ENCODE measurements at places on chromosomes 2 and 18. TPM values are rescaled to one million over a fixed set of nuclear protein-coding genes. Genes with fewer than 3 reads are reported as not detected.

Gene TMBIM1
- 57.9 TPM for total RNA-seq

Gene NFATC1
- total RNA-seq, result 98.3 TPM

- H3K4me3 ChIP-seq, result no peak overlapping the region
- H3K27ac ChIP-seq, result no peak overlapping the region
- no peaks in the 10 kb centered on the region for H3K36me3 ChIP-seq
- no peak for DNase-seq
- H3K27me3 ChIP-seq, result peaks cover 3% of the 10 kb centered on the region
Observed at GRCh38 chr18:2186967-2187366, 384.3 kb downstream of the METTL4 start.

Gene HOXD4
- total RNA-seq, result not detected

Gene LIMS3
- 0.74 TPM for total RNA-seq

Gene FBXO36
- 1.6 TPM for total RNA-seq

GRCh38 chr2:107687073-107687472, 139.6 kb upstream of the RGPD4 start:
- H3K4me3 ChIP-seq, result no peak overlapping the region
- H3K27me3 ChIP-seq, result no peaks in the 10 kb centered on the region
- no peaks in the 10 kb centered on the region for H3K36me3 ChIP-seq
- DNase-seq, result no peak
- H3K4me1 ChIP-seq, result no peaks in the 10 kb centered on the region

DNA sequence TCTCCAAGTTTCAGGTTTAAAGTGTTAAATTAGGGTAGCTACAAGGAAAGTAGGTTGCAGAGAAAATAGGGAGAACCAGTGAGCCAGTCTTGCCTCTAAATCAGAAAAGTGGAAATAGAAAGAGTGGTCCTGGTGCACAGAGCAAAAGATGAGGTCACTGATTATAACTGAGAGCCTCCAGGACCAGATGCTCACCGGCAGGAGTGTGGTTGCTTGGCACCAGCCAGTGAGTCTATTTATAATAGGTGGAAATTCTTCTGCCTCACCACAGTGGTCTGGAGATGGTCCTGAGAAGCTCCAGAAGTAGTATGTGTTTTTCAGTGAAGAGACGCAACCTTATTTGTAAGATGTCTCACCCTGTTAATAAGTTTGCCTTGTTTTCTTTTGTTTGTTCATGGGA, 373.9 kb upstream of the KCNJ3 start:
- no peaks in the 10 kb centered on the region for H3K36me3 ChIP-seq
- H3K4me1 ChIP-seq, result no peaks in the 10 kb centered on the region
- no peaks in the 10 kb centered on the region for H3K27me3 ChIP-seq
- DNase-seq, result no peak
- H3K4me3 ChIP-seq, result no peak overlapping the region

Gene TFCP2L1
- not detected for total RNA-seq

Gene RNF152
- 0.16 TPM for total RNA-seq

GRCh38 chr2:45024600-45025291, 15.5 kb upstream of the SIX2 start:
- peaks cover 8% of the 10 kb centered on the region for H3K27me3 ChIP-seq
- no peaks in the 10 kb centered on the region for H3K4me1 ChIP-seq
- H3K36me3 ChIP-seq, result no peaks in the 10 kb centered on the region
- H3K27ac ChIP-seq, result no peak overlapping the region

DNA sequence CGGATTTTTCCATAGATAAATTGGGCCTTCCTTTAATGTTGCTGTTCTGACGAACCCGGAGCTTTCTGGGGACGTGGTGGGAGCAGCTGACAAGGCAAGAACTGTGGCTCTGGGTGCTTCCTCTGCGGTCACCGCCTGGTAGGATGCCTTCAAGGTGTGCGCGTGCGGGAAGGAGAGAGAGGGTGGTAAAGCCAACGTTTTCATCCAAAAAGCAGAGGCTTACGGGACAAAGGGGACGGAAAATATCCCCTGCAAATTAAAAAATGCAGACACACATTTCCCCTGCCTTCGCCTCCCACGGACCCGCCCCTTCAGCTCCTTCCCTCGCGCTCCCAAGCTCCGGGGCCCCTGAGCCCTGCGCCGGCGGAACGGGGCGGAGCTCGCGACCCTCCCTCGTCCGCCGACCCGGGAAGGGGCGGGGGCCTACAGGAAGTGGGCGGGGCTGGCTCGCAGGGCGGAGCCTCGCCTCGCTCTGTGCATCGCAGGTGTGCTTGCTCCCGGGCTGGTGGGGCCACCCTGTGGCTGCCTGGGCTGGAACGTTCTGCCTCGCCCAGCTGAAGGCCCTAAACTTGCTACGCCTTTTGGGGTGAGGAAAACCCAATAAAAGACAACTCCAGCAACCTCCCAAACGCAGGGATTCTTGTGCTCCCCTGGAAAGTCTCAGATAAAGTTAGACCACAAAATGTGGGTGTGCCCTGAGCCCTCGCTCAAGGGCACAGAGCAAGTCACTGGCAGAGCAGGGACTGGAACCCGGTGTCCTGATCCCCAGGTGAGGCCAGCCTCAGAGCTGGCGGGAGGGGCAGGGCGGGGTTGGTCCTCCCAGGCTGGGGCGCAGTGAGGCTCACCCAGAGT, 25.4 kb upstream of the SLC66A3 start:
- DNase-seq, result peak; percentile 77
- peak overlapping the region; percentile 23 for H3K27ac ChIP-seq
- H3K4me3 ChIP-seq, result peak overlapping the region; percentile 65
- no peaks in the 10 kb centered on the region for H3K36me3 ChIP-seq
- H3K27me3 ChIP-seq, result no peaks in the 10 kb centered on the region

GRCh38 chr2:238042849-238043584, 17.8 kb upstream of the SCLY start:
- no peak overlapping the region for H3K4me3 ChIP-seq
- H3K36me3 ChIP-seq, result peaks cover 53% of the 10 kb centered on the region
- peak overlapping the region; percentile 47 for H3K27ac ChIP-seq
- H3K27me3 ChIP-seq, result no peaks in the 10 kb centered on the region
- H3K4me1 ChIP-seq, result no peaks in the 10 kb centered on the region

DNA sequence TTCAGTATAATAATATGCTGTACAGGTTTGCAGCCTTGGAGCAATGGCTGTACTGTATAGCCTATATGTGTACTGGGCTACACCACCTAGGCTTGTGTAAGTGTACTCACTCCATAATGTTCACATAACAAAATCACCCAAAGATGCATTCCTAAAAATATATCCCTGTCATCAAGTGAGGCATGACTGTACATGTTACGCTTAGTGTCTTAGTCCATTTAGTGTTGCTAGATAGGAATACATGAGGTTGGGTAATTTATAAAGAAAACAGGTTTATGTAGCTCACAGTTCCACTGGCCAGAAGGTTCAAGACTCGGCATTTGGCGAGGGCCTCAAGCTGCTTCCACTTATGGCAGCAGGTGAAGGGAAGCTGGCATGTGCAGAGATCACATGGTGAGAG, 31.4 kb downstream of the RNF152 start:
- DNase-seq, result no peak
- no peak overlapping the region for H3K4me3 ChIP-seq
- H3K4me1 ChIP-seq, result no peaks in the 10 kb centered on the region
- H3K27ac ChIP-seq, result no peak overlapping the region
- H3K27me3 ChIP-seq, result no peaks in the 10 kb centered on the region
- H3K36me3 ChIP-seq, result no peaks in the 10 kb centered on the region

GRCh38 chr2:232927032-232927792, 57.1 kb downstream of the SNORC start:
- H3K4me3 ChIP-seq, result peak overlapping the region; percentile 46
- H3K27me3 ChIP-seq, result peaks cover 61% of the 10 kb centered on the region
- H3K27ac ChIP-seq, result no peak overlapping the region
- H3K4me1 ChIP-seq, result peaks cover 8% of the 10 kb centered on the region
- no peak for DNase-seq

- DNase-seq, result no peak
- peaks cover 2% of the 10 kb centered on the region for H3K27me3 ChIP-seq
- H3K36me3 ChIP-seq, result no peaks in the 10 kb centered on the region
- no peak overlapping the region for H3K4me3 ChIP-seq
- no peak overlapping the region for H3K27ac ChIP-seq
- no peaks in the 10 kb centered on the region for H3K4me1 ChIP-seq
Observed at GRCh38 chr2:187593697-187594096, 39.5 kb upstream of the TFPI start.

DNA sequence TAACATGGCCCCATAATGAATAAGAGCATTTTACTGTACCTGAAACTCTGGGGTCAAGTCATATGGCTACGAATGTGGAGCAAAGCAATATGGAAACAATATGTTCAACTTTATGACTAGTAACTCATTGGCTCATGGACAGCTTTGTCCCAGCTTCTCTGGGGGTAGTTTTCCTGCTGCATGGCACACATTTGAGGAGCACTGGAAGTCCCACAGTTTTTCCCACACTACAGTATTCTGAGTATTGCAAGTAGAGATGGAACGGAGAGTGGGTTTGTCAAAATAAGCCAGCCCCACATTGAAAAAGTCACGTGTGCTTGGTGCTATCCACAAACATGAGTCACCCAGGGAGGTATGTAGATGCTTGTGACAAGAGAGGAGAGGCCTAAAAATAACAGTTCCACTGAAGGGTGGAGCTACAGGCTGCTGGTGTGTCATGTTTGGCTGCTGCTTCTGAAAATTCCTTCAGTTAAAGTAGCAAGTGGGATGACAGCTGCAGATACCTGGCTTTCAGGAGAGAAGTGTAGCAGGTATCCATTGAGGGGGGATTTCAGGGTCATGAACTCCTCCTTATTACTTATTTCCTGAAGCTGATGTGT, 48.2 kb upstream of the CTAGE1 start:
- no peaks in the 10 kb centered on the region for H3K36me3 ChIP-seq
- no peak overlapping the region for H3K27ac ChIP-seq
- DNase-seq, result peak; percentile 8
- H3K27me3 ChIP-seq, result peaks cover 3% of the 10 kb centered on the region

DNA sequence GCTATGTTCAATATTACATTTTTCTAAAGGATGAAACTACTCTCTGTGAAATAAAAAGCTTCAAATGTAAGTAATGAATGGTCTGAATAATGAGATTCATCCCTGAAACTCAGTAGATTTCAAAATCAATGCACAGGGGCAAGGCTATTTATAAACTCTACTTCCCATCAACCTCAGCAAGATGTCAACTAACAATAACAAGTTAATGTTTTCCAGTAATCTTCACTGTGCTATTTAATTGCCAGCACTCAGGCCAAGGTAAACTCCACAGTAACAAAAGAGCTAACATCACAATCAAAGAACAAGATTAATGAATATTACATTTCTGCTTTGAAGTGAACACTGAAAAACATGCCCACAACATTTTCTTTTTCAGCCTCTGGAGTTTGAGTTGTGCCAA, 144.3 kb upstream of the ZFP36L2 start:
- H3K36me3 ChIP-seq, result peaks cover 10% of the 10 kb centered on the region
- no peaks in the 10 kb centered on the region for H3K27me3 ChIP-seq
- no peak overlapping the region for H3K4me3 ChIP-seq
- no peak for DNase-seq
- H3K4me1 ChIP-seq, result peaks cover 6% of the 10 kb centered on the region

Gene PUM2
- 104 TPM for total RNA-seq

Gene GCKR
- total RNA-seq, result not detected
